Activated CD4-positive, alpha-beta T cell treated with anti-CD3 and anti-CD28 coated beads, Interleukin-2, amount 50 U/mL, for 24 hours (primary cell): ENCODE measurements at places on chromosomes 4 and X.

- DNase-seq = no peak
Observed at GRCh38 chr4:11628093-11628725, 199.5 kb upstream of the HS3ST1 start.

DNA sequence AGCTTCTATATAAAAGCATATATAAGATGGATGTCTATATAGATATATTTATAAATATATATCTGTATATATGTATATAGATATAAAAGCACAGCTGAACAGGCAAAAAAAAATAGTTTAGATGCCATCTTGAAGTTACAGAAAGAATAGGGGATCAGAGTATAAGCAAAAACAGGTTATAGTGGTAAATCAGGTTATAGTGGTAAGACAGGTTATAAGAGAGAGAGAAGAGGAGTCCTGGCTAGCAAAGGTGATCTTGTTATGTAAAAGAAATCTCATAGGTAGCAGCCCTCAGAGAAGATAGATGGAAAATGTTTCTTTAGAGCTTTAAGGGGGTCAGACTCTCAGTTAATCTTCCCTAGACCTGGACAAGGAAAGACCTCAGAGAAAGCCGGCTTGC is 1263.1 kb downstream of the PCDH7 start:
- DNase-seq = no peak

DNA sequence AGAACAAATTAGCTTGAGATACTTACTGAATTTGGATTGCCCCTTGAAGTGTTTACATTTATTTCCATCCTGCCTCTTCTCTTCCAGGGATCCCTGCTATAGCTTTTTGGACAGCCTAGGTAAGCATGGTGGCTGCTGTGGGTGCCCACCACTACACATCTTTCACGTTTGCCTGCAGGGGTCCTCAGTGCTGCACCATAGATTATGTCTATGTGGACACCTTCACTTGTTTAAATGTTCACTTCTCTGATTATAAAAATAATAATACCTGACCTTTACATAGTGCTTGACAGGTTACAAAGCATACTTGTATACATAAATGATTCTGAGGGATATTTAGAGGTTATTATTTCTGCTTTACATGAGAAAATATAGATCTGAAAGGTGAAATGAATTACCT is 67.9 kb upstream of the SLC4A4 start:
- no peak for DNase-seq

DNA sequence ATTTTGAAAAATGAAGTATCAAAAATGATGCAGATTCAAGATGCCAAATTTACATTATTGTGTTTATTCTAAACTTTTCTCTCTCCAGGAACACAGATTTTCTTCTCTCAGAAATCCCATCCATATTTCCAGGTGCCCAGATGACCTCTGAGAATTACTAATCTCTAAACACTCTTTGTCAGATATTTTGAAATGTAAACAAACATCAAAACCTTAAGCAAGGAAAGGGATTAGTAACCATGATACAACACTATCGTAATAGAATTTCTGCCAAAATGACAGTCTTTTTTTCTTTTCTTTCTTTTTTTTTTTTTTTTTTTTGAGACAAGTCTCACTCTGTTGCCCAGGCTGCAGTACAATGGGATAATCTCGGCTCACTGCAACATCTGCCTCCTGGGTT is 76.7 kb downstream of the PDS5A start:
- DNase-seq = no peak

- peak; percentile 3 for DNase-seq
Observed at GRCh38 chr4:162163892-162164759, at the start of gene FSTL5. Gene FSTL5 (minus strand): TSS chr4:162164000. CDS start chr4:162111396, 52,604 bp downstream.

- peak; percentile 0 for DNase-seq
Observed at GRCh38 chrX:123731987-123732669, 724 bp downstream of the THOC2 start.

- DNase-seq = no peak
Observed at GRCh38 chrX:134622056-134622812, 36.0 kb downstream of the PLAC1 start.

DNA sequence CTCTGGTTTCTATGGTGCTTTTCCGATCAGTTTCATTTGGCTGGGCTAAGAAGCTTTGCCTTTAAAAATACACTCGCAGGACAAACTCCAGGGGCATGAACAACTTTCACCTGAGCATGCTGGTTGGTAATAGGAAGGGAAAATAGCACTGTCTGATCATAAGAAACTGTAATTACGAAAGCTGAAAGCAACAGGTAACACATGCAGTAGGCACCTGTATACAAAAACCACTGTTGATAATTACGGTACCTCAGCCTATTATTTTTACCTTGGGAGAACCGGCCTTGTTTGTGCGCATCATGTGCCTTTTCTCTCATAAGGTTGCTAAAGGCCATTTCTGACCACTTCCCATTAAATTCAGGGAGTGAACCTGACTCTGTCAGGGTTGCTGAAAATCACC is 45.7 kb downstream of the RTL9 start:
- DNase-seq = no peak

DNA sequence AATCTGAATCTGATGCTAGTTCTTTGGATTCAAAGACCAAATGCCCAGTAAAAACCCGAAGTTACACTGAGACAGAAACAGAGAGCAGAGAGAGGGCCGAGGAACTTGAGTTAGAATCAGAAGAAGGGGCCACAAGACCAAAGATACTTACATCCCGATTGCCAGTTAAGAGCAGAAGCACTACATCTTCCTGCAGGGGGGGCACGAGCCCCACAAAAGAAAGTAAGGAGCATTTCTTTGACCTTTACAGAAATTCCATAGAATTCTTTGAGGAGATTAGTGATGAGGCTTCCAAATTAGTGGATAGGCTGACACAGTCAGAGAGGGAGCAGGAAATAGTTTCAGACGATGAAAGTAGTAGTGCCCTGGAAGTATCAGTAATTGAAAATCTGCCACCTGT is 309.3 kb downstream of the ANK2 start:
- DNase-seq = no peak

GRCh38 chr4:60743654-60744053 is 456.5 kb upstream of the ADGRL3 start:
- DNase-seq = no peak

- DNase-seq = no peak
Observed at GRCh38 chr4:182536221-182536811, 293.1 kb downstream of the TENM3 start.

DNA sequence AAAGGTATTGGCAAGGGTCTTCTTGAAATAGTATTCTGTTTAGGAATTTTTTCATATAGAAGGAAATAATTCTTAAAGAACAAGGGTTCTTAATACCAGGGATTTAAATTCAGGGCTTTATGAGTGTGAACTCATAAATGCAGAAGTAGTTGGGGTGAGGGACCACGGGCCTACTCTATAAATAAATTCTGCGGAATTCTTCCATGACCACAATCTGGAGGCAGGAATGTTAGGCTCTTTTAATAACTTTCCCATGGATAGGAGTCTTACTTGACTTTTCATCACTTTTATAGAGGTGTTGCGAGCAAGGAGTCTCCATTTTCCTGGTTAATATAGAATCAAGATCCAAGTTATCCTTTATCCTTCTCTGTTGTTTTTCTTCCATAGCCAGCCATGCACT is 76.7 kb upstream of the SLC4A4 start:
- no peak for DNase-seq

DNA sequence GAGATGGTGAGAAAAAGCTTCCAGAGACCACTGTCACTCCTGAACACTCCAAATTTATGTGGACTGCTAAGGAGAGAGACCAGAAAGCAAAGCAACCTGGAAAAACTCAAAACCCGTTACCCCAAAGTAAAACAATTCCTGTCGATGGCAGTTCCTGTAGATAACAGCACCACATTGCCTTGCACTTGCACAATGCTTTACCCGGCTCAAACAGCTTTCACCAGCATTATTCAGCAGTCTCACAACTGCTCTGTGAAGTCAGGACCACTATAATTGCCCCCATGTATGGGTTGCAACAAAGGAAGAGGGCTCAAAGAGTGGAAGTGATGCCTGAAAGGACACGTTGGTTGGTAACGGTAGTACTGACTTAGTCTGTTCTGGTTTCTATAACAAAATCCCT is 234.8 kb downstream of the BCOR start:
- DNase-seq = no peak

DNA sequence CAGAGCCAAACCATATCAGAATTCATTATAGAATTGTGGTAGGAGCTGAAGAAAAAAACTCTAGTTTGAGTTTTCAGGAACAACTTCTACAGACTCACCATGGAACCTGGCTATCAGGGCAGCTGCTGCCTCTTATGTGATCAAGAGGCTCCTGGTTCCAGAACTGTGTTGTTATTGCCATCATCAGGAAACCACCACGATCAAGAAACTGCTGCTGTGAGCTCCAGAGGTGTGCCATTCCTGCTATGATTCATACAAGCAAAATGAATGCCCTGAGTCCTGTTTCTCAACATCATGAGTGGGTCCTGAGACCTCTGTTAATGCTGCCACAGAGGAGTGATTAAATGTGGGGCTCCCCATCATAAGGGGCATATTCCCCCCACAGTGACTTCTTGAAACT is 43.7 kb downstream of the TASL start:
- DNase-seq = no peak

DNA sequence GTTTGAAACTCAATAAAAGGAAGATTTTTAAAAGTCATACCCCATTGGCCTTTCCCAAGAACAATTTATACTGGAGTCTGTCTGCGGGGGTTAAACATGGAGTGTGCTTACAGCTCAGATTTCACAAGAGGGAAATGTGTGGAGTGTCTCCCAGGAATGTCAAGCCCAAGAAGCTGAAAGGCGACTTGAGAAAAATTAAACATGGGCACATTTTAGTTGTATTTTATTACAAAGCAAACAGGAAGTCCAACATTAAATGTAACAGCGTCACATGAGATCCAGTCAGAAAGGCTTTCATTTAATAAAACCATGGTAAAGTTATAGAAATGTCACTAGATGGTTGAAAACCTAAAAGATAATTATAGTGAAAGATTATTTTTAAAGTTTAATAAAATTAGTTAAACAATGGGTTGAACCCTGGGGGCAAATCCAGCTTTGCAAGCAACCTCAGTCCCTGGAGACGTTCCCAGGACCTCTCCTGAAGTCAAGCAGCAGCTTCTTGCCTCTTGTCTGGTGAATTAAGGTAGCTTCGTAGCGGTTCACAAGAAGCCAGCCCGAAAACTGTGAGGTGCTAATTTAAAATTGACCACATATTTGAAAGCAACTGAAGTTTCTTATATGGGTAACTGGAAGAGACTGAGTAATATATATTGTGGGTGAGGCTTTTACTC is 168.4 kb upstream of the EDNRA start:
- DNase-seq = no peak

DNA sequence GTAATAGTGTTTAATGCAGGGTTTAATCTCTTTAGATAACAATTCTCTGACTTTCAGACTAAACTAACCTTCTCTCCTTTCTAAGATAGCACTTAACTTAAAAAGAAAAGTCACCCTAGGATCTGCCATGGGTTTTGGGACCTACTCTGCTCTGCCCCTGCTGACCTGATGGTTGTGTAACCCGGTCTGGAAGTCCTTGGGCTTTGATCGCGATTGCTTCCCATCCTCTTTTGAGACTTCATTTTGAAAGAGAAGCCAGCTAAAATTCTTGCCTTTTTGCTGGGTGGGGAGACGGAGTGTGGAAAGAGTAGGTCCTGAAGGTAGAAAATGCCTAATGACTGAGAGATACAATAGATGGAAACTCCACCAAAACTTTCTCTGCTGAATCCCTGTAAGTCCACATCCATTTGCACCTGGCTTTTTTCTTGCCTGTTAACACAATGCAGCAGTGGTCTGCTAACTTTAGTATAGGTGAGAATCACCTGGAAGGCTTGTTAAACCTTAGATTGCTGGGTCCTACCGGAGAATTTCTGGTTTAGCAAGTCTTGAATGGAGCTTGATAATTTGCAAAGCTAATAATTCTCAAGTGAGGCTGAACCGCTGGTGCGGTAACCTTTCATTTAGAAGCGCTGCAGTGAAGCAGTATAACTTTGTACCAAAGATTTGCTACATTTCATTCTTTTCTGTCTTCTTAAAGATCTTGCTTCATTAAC is 45.6 kb upstream of the CCSER1 start:
- DNase-seq = no peak

GRCh38 chr4:55398461-55398860 is 2.7 kb downstream of the TMEM165 start:
- no peak for DNase-seq

DNA sequence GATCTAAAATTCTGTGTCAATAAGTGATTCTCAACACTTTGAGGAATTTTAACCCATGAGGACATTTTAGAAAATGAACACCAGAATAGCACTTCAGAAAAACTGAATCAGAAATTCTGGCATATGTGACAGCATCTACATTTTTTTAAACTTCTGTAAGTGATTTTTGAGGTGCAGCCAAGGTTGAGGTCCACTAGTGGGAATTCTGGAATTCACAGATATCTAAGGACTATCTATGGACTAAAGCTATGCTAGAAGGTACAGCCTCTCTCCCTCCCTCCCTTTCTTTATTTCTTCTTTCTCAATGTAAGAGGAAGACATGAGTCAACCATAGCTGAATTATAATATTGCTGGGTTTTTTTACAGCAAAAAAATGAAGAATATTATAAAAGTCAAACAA is 508.2 kb upstream of the ATOH1 start:
- DNase-seq = no peak

DNA sequence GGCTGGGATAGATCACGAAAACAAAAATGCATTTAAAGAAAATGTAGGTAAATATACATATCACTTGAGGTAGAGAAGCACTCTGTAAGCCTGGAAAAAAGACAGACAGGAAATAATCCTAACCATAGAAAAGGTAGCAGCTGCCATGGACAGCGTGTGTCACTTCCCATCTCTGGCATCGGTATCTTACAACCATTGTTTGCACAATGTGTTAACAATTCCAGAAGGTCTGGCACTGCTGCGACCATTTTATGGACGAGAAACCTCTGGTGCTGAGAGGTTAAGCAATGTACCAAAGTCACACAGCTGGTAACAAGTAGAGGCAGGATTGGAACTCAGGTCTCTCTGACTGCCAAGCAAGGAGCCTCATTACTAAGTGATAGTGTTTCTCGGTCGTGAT is 1.7 kb upstream of the MTNR1A start:
- DNase-seq = no peak

DNA sequence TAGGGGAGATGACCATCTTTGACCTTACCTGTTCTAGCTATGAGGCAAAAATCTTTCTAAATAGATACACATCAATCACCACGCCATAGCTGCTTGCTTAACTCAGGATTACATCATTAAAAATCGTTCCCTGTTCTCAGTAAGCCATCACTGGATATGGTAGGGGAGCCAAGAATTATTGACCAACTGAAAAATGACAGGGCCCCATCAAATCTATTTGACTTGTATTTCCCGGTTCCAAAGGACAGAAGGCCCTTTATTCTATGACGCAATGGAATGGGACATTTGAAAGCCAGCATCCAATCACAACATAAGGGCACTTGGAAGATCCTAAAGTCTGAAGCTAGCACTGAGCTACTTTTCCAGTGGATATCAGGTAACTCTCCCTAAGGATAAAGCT is 75.6 kb upstream of the NOCT start:
- no peak for DNase-seq
